Activated CD8-positive, alpha-beta memory T cell treated with anti-CD3 and anti-CD28 coated beads for 1 hour (primary cell): ENCODE measurements at places on chromosomes 5 and 9.

DNA sequence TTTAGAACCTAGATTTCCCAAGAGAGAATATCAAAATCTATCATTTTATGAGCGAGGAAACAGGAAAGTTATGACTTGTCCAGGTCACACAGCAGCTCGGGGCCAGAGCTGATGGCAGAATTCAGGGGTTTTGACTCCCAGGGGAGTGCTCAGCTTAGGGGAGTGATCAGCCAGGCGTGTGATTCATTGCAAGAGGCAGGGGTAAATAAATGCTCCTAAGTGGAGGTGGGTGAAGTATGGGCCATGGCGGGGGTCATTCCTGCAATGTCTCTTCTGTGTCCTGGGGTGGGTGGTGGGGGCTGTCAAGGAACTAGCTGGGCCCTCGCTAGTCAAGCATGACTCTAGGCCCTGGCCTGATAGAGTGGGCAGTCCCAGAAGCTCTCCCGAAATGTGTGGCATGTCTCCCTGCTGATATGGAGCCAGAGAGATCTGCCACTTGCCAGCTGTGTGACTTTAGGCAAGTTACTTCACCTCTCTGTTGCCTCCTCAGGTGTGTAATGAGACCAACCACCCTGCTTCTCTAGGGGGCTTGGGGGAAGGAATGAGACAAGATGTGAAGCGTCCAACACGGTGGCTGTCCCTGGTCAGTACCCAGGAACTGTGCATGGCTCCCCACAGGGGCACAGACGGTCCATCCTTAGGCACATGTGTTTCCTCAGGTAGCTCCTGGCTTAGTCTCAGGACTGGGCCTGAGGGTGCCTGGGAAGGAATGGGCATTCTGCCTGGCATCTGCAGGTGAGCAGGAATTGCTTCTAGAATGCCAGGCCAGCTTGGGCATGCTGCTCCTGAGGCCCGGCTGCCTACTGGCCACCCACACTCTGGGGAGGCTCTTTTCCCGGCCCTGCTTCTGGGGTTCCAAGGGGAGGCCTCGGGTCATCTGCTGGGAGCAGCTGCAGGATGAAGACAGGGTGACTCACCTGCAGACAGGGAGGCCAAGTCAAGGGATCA, 36.5 kb upstream of the SH3PXD2B start:
- DNase-seq: no peak

GRCh38 chr5:29309359-29309758, 1884.1 kb upstream of the CDH6 start:
- no peak for DNase-seq

DNA sequence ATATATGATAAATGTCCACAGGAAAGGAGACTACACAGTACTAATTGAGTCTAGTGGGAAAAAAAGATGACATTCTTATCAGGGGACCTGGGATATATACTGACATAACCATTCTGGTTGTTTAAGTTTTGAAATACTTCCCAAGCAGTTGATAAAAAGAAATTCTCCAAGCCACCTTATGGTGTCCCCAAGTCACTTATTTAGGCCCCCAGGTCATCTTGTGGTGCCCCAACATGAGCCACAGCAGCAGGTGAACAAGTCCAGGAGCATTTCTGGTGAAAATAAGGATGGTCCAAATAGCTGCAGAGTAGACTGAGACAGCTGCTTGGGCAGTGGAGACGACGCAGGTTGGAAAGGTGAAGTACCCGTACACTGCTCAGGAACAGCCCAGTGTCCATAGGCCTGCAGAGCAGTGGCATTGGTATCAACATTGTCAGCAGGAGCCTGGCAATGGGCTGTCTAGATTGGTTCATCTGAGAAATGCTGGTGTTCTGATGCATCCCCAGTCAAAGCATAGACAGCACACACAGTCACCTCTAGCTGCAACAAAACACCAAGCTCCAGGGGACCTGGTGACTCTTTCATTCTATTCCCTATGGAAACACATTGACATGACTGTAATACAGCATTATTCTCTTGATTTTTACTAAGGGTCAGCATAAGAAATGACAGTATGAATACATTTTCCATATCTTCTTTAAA, 430.6 kb downstream of the NR2F1-AS1 start:
- no peak for DNase-seq

DNA sequence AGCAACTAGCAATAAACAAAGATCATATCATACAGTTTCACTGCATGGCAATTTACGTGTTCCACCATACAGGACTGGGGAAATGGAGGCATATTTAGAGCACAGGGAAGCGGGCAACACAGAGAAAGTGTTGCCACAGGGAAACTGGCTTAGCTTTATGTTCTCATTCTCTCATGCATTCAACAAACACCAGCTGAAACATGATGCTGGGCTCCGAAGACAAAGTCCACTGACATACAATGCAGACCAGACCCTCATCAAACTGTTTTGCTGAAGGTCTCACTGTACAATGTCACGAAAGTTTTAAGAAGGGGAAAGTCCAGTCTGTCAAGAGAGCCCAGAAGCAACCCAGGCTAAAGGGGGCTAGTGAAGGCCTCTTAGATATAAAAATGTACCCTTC, 115.1 kb downstream of the MAPKAP1 start:
- no peak for DNase-seq

DNA sequence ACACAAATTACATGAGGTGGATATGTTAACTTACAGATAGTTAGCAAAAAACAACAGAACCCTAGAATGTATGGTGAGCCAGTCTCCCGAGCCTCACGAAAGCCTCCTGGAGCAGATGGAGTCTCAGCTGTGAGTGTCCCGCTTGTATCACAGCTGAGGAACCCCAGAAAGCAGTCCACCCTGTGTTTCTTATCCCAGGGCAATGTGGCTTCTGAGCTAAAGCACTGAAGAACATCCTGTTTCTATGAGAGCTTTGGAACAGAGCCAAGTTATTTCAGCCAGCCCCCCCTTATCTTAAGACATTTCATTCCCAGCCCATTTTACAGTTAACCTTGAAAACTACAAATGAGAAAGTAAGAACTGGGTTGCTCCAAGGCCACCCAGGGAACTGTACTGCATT, 1220.9 kb upstream of the CDH6 start:
- no peak for DNase-seq

DNA sequence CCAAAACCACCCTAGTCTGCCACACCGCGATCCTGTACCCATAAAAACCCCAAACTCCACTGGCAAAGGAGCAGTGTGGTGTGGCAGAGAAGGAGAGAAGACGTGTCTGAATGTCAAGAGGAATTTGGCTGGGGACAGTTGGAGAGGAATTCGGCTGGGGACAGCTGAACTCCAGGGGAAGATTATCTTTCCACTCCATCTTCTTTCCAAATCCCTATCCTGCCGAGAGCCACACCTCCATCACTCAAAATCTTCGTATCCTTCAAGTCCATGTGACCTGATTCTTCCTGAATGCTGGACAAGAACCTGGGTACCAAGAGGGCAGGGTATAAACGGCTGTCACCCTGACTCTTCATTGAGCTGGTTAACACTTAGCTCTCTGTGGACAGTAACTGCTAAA, 448.1 kb downstream of the ARHGEF28 start:
- no peak for DNase-seq

DNA sequence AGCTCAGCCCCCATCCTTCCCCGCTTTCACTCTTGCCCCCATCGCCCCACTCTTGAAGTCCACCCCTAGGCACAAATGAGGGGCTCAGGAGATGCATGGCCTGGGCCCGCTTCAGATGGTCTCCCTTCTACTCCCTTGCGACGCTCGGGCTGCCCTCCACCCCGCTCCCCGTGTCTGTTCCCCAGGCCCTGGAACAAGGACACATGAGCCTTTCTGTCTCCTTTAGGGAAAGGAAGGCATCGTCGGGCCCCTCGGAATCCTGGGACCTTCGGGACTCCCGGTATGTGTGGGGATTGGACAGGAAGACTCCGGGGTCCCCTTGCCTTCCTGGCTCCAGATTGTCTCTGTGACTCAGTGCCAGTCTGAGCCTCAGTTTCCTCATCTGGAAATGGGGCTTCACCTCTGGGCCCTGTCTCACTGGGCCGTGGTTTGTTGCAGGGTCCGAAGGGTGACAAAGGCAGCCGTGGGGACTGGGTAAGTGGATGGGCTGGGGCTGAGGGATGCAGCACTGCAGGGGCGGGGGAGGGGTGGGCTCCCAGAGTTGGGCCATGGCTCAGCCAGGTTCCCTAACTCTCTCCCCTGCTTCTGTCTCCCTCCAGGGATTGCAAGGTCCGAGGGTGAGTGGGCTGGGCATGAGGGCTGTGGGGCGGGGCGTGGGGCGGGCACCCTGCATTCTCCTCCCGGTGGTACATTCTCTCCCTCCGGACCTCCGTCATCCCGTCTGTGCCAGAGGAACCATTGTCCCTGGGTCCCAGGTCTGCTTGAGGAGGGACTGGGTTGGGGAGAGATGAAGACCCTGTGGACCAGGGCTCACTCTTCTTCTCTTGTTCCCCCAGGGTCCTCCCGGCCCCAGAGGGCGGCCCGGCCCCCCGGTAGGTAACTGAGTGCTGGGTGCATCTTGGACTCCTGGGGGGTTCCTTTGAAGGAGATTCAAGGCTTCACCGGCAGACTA, 21.8 kb upstream of the ORM1 start:
- DNase-seq: no peak
